Activated naive CD4-positive, alpha-beta T cell treated with anti-CD3 and anti-CD28 coated beads, Interleukin-2, amount 10 ng/mL, durations not matched to agents 5 hours and 36 hours (primary cell): ENCODE measurements at places on chromosomes 7 and 10. TPM values are rescaled to one million over a fixed set of nuclear protein-coding genes. Genes with fewer than 3 reads are reported as not detected.

The SORCS1 gene
- not detected for total RNA-seq

The REPIN1 gene
- total RNA-seq = 56.7 TPM

The CUZD1 gene
- 1.8 TPM for total RNA-seq

The ITGB8 gene
- total RNA-seq = not detected

The FAM25C gene
- total RNA-seq = not detected

The COL13A1 gene
- not detected for total RNA-seq

The METTL27 gene
- total RNA-seq = 2.6 TPM

The CPA2 gene
- total RNA-seq = not detected

The OSBPL3 gene
- 78.8 TPM for total RNA-seq

The AKR1B15 gene
- total RNA-seq = not detected

The PAPOLB gene
- total RNA-seq = not detected

The NRG3 gene
- total RNA-seq = not detected
